ENCODE measurements at places on chromosomes 13 and 19.

DNA sequence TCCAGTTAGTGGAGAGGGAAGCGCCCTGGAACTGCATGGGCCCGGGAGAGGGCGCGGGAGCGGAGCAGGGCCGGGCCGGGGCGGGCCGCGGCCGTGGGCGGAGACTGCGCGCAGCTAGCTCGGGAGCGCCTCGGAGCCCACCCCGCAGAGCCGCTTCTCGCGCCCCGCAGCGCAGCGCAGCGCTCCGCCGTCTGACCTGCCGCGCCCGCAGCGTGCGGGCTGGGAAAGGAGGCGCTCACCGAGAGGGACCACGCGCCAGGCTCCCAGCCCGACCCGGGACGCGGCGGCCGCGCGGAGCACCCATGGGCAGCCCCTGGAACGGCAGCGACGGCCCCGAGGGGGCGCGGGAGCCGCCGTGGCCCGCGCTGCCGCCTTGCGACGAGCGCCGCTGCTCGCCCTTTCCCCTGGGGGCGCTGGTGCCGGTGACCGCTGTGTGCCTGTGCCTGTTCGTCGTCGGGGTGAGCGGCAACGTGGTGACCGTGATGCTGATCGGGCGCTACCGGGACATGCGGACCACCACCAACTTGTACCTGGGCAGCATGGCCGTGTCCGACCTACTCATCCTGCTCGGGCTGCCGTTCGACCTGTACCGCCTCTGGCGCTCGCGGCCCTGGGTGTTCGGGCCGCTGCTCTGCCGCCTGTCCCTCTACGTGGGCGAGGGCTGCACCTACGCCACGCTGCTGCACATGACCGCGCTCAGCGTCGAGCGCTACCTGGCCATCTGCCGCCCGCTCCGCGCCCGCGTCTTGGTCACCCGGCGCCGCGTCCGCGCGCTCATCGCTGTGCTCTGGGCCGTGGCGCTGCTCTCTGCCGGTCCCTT lies at the start of gene MLNR:
MLNR (plus strand) TSS at position 303 of the 820 bp plus-strand sequence; CDS start at position 303, 0 bp downstream.
- DNase-seq: no peak

GRCh38 chr13:66014771-66015170 lies 1215.4 kb downstream of the PCDH9 start:
- DNase-seq: no peak

GRCh38 chr13:28031220-28031895 lies 42.9 kb upstream of the URAD start:
- no peak for DNase-seq

DNA sequence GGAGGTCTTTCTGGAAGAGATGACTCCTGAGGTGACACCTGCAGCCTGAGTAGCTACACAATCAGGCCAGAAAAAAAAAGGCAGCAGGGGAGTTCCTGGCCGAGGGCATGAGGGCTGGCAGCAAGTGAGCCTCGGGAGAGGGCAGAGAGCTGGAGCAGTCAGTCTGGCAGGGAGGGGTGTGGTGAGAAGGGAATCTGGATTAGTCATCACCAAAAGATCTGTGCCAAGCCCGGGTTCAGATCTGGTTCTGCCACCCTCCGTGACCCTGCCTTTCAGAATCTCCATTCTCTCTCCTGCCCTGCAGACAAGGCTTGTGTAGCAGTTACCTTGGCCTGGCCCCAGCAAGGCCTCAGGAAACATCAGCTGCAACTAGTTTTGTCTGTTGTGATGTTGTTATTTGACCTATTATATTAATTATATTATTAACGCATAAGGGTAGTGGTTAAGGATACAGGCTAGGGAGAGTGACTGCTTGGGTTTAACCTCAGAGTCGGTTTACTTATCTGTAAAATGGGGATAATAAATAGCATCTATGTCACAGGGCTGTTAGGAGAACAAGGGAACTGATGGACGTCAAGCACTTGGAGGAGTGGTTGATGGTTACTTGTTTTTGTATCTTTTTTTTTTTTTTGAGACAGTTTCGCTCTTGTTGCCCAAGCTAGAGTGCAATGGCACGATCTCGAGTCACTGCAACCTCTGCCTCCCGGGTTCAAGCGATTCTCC lies 2.7 kb upstream of the CAPNS1 start:
- DNase-seq: no peak

- DNase-seq: no peak
These were observed 24.1 kb upstream of the CEACAM20 start for GRCh38 chr19:44553478-44554171.

- no peak for DNase-seq
These were observed 158.4 kb upstream of the CSNK1A1L start for GRCh38 chr13:37263871-37264270.

DNA sequence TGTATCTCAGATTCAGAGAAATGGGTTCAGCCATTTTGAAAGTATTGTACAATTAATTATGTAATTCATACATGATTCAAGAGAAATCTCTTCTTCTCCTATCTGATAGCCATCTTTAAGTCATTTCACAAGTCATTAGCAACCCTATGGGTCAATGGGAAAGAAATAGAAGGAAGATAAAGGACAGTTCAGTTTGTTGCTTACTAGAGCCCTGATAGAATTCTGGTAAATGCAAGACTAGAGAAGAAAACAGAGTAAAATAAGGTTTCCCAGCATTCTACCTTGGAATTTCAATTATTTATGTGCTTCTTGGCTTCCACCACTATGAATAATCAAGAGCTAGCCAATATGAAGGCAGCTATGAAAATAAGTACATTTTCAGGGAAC lies 117.7 kb downstream of the LHFPL6 start:
- no peak for DNase-seq

- no peak for DNase-seq
These were observed 10.1 kb downstream of the SIGLEC6 start for GRCh38 chr19:51521357-51521756.
